ENCODE measurements at places on chromosomes 5 and 9.

- no peak for DNase-seq
Measured at GRCh38 chr9:2872250-2872930, 28.5 kb upstream of the PUM3 start.

DNA sequence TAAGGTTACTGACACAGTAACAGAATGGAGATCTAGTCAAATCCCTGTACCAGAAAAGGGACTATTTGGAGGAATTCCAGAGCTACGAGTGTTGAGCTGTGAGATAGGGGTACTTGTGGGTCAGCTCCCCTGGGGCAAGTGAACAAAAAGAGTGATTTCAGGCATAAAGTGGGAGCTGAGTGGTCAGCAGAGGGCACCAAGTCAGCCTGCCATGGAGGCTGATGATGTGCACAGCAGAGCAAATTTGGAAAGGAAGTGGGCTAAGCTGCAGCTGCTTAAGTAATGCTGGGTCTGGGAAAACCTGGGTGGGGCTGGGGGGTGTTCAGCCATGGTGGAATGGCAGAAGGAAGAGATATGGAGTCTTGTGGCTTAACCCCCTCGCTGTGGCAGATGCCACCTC lies 327.9 kb downstream of the NTRK2 start:
- no peak for DNase-seq

DNA sequence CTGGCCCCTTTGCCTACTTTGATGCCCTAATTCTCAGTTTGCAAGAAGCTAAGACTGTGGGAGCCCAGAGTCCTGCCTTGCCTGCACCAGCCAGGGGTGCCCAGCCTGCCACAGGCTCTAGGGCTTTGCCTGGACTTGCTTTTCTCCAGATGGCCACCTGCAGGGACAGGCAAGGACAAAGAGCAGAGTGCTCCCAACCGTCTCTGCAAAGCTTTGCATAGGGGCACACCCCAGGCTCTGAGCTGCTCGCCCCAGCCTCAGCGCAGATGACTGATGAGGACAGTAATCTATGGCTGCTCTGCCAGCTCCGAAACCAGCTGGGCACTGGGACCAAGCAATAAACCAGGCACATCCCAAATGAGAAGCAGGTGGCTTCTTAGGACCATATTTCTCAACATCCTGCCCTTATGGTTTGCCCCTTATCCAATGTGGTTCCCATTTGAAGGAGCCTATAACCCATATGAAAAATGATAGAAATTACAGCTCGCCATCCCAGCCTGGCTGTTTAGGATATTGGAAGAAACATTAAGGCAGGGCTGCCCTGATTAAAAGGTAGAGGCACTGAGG lies 25.4 kb upstream of the TCF7 start:
- DNase-seq, result no peak

- DNase-seq, result no peak
Measured at GRCh38 chr5:85052826-85053225, 668.1 kb upstream of the EDIL3 start.

- DNase-seq, result no peak
Measured at GRCh38 chr5:177489119-177489716, 8.2 kb downstream of the PDLIM7 start.

GRCh38 chr9:125472562-125472925 lies 210.9 kb downstream of the GAPVD1 start:
- DNase-seq, result no peak
